ENCODE measurements at places on chromosomes 3 and 15. TPM values are rescaled to one million over a fixed set of nuclear protein-coding genes. Genes with fewer than 3 reads are reported as not detected.

GRCh38 chr3:134331811-134332199 is 42.4 kb downstream of the AMOTL2 start:
- no peaks in the 10 kb centered on the region for H3K27me3 ChIP-seq
- H3K36me3 ChIP-seq: no peaks in the 10 kb centered on the region
- peaks cover 2% of the 10 kb centered on the region for H3K4me1 ChIP-seq
- H3K27ac ChIP-seq: no peak overlapping the region
- DNase-seq: no peak

DNA sequence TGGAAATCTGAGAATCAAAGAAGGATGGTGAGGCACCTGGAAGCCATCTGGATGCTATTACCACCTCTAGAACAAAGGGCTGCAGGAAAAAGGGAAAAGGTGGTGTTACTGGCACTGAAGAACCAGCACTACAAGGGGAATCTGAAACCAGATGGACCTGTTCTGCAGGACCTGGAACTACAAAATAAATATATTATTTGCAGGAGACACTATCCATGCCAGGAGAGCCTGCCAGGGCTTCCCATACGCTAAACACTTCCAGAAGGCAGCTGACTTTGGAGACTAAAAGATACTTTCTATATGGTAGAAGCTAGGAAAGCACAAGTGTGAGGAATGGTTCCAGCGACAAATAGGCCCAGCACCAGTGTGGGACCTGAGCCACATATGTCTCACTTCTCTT is 83.4 kb upstream of the POU1F1 start:
- no peaks in the 10 kb centered on the region for H3K27me3 ChIP-seq
- no peak overlapping the region for H3K27ac ChIP-seq
- DNase-seq: no peak
- no peaks in the 10 kb centered on the region for H3K4me1 ChIP-seq
- H3K4me3 ChIP-seq: no peak overlapping the region
- no peaks in the 10 kb centered on the region for H3K36me3 ChIP-seq

DNA sequence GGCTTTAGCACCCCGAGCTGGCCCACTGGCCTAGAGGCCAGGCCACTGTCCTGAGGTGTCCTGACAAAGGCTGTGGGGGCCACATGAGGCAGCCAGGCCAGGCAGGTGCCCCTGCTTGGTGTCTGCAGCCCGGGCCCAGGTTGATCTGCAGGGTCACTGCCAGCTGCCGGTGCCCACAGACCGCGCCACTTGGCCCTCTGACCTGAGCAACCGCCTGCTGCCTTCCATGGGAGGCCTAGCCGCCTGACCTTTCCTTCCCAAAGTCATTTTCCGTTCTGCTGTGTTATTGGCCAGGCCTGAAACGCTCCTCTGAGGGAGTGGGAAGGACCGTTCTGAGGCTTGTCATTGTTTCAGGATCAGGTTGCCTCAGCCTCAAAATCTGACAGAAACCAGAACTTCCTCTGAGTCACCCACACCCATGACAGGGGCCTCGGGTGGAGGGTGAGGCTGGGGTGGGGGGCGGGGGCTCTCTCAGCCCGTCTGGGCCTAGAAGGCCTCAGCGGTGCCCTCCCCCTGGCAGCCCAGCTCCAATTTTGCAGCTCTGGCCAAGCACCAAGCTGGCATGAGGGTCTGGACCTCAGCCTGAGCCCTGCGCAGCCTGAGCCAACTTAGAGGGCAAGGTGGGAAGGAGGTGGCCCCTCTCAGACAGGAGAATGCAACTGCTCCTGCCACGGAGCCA is 140.7 kb upstream of the MEF2A start:
- no peaks in the 10 kb centered on the region for H3K36me3 ChIP-seq
- DNase-seq: peak; percentile 78
- no peaks in the 10 kb centered on the region for H3K27me3 ChIP-seq
- H3K27ac ChIP-seq: peak overlapping the region; percentile 91
- peaks cover 28% of the 10 kb centered on the region for H3K4me1 ChIP-seq

DNA sequence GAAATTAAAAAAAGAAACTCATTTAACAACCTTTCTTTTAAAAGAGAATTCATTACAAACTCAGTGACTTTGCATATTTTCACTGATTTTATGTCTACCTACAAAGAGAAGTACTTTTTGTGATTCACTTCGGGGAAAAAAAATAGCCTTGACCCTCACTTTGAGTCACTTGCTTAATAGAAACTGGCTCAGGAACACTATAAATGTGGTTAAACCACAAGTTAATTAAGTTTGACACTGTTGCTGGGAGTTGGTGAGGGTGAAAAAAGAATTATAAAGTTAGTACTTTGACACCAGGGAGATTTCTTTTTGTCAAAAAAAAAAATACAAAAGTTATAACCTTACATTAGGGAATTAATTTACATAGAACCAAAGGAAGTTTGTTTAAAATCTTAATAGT is 810.9 kb downstream of the NR2F2 start:
- H3K27ac ChIP-seq: no peak overlapping the region
- H3K36me3 ChIP-seq: no peaks in the 10 kb centered on the region
- no peaks in the 10 kb centered on the region for H3K27me3 ChIP-seq
- H3K4me1 ChIP-seq: no peaks in the 10 kb centered on the region
- no peak overlapping the region for H3K4me3 ChIP-seq

- H3K27ac ChIP-seq: no peak overlapping the region
- H3K4me1 ChIP-seq: no peaks in the 10 kb centered on the region
- DNase-seq: no peak
- no peaks in the 10 kb centered on the region for H3K27me3 ChIP-seq
- H3K4me3 ChIP-seq: no peak overlapping the region
- H3K36me3 ChIP-seq: no peaks in the 10 kb centered on the region
Observed at GRCh38 chr3:117881210-117881609, 1153.4 kb downstream of the IGSF11 start.

DNA sequence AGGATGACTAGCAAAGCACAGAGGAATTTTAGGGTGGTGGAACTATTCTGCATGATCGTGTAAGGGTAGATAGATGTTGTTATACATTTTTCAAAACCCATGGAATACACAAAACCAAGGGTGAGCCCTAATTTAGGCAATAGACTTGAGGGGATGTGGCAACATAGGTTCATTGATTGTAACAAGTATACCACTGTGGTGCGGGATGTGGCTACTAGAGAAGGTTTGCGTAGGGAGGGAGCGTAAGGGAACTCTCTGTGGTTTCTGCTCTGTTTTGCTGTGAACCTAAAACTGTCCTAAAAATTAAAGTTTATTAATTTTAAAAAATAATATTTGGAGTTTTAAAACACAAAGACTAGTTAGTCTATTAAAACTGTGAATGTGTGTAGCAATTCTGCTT is 202.8 kb downstream of the PLCL2 start:
- peaks cover 54% of the 10 kb centered on the region for H3K4me1 ChIP-seq
- H3K27ac ChIP-seq: peak overlapping the region; percentile 66
- H3K36me3 ChIP-seq: peaks cover 12% of the 10 kb centered on the region
- no peaks in the 10 kb centered on the region for H3K27me3 ChIP-seq
- no peak overlapping the region for H3K4me3 ChIP-seq

DNA sequence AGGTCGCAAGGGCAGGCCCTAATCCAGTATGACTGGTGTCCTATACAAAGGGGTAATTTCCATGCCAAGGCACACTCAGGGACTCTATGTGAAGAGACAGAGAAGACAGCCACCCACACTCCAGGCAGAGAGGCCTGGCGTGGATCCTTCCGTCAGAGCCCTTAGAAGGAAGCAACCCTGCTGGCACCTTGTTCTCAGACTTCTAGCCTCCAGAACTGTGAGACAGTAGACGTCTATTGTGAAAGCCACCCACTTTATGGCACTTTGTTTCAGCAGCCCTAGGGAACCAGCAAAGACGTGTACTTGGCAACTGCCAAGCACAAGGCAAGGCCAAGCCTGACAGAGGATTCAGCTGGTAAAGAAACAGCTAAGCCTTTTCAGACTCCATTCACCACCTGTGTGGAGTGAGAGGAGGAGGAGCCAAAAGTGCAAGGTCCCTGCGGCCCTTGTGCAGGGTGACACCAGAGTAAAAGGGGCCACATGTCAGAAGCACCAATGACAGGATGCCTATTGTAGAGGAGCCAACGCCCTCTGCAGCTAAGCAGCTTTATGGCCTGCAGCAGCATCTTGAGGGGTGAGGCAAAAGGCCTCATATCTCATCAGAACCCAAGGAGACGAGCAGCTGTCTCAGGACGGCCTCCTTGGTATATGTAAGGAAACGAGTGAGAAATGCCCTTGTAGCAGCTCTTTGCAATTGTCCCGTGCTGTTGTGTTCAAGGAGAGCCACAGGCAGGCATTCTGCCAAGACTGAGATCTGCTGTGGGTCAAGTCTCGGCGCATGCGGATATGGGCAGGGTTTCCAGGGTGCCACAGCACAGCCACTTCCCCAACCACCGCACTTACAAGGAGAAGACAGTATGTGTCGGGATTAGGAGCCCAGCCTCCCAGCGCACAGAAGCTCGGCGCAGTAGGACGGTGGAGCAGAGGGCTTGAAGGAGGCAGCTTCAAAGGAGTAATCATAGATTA is 121.5 kb upstream of the LIPC start:
- peaks cover 2% of the 10 kb centered on the region for H3K4me1 ChIP-seq
- H3K27me3 ChIP-seq: no peaks in the 10 kb centered on the region
- DNase-seq: peak; percentile 71
- no peak overlapping the region for H3K4me3 ChIP-seq
- H3K36me3 ChIP-seq: no peaks in the 10 kb centered on the region
- H3K27ac ChIP-seq: no peak overlapping the region

The HRG gene
- total RNA-seq: not detected

The SERPINI2 gene
- total RNA-seq: not detected

The SCN11A gene
- total RNA-seq: not detected
